ENCODE measurements at places on chromosomes 12 and 14.
A peak's percentile ranks its signal among the peaks of the same experiment; 100 is the strongest.

DNA sequence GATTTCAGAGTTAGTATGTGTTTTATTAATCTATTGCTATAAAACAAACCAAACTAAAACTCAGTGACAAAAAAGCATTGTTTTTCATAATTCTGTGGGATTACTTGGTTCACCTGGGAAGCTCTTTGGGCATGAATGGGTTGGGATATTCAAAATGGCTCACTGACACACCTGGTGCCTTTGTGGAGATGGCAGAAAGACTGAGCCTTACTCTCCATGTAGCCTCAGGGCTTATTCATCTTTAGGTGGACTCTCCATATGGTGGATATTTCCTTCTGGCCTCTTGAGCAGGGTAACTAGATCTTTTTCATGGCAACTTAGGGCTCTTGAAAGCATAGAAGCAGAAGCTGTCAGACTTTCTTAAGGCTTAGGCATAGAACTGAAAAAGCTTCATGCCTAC is 1102.8 kb upstream of the SEL1L start:
- no peak for DNase-seq

GRCh38 chr12:126337556-126338441 is 1272.6 kb downstream of the AACS start:
- peak; percentile 57 for DNase-seq

DNA sequence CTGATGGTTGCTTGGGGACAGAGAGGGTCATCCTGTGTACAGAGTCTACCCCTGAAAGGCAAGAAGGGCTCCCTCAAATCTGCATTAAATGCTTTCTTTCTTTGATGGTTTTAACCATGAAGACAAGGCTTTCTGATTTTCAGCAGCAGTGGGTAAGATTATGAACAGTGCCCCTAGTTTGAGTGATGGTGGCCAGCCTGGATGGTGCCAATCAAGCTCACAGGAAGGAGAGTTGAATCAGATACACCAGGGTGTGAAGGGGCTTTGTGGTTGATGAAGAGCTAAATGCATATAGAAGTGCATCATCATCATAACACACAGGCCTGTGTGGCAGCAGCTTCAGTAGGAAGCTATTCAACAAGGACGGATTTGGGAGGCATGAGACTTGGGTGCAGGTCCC is 5.7 kb downstream of the KRT85 start:
- no peak for DNase-seq

GRCh38 chr12:94980577-94980976 is 22.9 kb downstream of the NDUFA12 start:
- peak; percentile 40 for DNase-seq

DNA sequence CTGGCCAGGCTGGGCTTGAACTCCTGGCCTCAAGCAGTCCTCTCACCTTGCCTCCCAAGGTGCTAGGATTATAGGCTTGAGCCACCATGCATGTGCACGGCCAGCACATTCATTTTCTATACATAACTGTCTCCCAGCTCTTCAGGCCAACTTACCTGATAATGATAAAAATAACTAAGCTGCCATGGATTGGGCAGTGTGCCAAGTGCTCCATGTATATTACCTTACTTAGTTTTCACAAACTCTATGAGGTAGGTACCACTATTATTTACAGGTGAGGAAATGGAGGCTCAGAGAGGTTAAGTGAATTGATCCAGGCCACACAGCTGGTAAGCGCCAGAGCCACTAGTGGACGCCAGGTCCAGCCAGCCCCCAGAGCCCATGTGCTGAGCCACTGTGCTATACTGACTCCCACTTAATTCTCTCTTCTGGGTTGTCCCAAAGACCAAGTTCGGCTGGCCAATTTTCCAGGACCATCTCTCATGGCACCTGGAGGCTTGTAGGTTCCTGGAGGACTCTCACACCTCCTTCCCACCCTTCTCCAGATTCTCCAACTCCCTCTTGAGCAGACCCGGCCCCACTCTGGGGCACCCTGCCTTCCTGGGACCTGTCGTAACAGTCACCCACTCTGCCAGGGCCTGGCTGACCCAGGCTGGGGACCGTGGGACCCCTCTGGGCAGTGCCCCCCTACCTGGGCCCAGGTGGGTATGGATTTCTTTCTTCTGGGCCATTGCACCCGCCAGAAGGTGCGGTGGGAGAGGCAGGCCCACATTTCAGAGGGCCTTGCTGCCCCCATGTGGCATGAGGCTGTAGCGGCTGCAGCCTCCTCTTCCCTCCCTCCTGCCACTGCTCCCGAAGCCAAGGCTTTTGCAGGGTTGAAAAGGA is 30.2 kb upstream of the CIPC start:
- peak; percentile 44 for DNase-seq

DNA sequence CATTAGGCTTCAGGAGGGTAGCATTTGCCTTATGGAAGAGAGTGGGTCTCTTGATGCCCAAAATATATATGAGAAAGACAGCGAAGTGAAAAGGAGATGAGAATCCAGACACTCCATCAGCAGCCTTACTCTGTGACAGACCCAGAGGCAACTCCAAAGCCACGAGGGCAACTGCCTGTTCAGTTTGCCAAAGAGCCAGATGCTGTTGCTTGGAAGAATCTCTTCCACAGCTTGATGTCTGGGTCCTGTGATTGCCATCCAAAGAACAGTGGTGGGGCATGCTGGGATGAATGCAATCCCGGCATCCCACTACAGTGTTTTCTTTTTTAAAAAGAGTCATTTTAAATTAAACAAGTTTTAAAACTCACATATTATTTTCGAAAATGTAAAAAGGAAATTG is 10.9 kb upstream of the OTX2 start:
- DNase-seq: no peak

DNA sequence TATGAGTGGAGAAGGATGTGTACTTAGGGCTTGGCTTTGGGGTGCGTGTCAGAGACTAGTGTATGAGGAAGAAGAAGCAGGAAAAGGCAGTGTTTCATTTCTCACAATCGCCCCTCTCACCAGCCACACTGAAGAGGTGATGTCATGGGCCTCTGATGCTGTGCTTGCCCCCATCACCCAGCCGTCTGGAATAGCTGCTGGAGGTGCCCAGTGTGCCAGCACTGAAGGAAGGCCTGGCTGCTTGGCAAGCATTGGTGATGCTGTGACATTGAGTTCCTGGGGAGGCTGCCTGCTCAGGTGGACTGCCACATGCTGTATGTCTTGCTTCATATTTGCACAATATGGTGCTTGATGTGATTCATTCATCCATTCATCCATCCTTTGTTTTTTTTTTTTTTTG is 56.2 kb downstream of the CRADD start:
- no peak for DNase-seq

- DNase-seq: no peak
Observed at GRCh38 chr14:72902801-72903530, 9.1 kb upstream of the DPF3 start.

DNA sequence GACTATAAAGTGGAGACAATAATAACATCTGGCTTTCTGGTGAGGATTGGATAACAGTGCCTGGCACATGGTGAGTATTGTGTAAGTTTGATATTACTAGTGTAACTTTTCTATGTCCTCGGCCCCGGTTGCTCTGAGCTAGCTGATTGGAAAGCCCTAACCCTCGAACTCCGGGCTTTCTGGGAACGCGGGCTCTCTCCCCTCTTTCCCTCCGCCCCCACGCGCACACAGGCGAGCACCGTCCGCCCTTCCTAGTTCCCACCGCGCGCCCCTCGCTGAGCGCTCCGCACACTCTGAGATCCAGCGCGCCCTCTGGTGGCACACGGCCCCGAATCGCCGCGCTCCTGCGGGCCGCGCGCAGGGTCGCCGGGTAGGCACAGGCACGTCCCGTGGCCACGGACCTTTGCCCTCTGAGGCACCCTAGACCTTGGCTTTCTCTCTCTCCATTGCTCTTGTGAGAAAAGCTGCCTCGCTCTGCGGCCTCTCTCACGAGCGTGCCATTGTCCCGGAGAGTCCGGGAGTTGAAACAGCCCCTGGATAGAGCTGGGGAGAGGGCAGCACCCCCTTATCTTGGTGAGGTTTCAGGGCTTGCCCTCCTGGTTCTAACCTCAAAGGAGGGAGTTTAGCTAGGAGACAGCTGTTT is 23.2 kb upstream of the ESRRB start:
- DNase-seq: peak; percentile 37

DNA sequence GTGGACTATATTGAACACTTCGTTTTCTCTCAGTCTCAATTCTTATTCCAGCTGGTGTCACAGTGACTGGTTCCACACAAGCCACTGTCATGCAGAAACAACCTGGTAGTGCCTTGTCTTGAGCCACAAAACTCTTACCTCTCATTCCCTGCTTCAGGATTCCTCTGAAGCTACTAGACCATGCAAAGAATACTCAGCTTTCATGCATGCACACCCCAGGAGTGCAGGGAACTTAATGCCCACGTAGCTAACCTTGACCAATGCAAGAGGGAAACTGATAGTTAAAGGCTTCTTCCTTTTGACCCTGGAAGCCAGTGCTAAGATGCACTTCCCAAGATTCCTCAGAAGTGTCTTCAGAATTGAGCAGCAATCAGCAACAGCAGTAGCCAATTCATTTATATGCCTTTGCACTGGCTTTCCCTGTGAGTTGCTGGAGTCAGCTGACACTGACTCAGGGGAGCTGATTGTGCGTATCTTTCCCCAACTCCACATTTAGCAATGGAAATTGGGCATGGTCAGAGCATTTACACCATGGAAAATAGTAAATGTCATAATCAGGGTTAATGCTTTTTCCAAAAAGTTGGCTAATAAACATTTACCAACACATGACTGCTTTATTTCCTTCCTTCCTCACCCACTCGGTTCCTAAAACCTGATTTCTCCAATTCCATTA is 113.6 kb upstream of the SLC35F4 start:
- DNase-seq: no peak

DNA sequence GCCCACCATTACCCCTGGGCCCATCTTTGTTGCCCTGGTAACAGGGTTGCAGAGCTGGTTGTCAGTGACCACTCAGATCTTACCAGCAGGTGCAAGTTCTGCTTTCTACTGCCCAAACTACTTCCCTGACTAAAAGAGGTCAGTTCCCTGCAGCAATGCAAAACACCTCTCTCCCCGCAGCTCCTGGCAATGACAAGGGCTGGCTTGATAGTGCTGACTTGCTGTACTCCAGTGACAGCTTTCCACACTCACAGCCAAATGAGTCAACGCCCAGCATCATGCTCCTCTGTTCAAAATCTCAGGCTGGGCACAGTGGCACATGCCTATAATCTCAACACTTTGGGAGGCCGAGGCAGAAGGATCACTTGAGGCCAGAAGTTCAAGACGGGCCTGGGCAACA is 90.6 kb downstream of the CIT start:
- no peak for DNase-seq

DNA sequence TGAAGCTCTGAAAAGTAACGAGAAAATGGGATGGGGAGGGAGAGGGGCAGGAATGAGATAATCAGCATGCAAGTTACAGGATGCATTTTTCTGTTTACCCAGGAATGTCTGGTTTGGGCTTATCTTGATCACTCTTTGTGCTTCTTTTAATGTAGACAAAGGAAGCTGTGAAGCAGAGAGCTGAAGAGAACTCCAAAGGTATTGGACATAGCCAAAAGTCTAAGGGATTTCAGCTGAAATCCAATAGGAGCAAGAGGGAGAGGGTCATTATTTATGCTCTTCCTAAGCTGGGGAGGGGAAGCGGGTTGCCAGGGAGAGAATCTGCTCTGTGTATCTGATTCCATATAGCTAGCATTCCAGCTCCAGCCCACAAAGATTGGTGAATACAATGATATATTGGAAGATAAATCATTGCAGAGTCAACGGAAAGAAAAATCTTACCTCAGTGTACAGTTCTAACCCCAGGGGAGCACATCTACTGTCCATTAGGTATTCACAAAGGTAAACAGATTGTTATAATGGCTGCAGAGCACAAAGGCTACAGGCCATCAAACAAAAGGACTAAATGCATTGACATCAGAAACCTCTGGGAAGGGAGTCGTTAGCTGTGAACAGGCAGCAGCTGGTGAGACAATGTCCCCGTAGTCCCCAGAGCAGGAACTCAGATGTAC is 61.0 kb upstream of the PELI2 start:
- no peak for DNase-seq

DNA sequence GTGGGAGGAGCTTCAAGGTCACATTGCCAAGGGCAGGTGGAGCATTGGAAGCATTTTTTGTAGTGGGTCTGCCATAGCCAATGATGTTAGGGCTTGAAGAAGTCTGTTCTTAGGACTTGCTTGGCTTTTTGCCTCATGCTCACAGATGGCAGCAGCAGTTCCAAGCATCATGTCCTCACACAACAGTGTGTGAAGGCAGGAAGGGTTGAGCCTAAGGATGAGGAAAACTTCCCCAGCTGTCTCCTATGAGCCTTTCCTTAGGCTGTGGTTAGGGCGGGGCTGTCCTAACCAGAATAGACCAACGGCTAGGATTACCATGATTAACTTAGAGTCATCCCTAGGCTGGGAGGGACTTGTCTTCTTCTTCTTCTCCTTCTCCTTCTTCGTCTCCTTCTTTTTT is 76.2 kb upstream of the KCNA1 start:
- no peak for DNase-seq

GRCh38 chr12:44459569-44459968 is 416.5 kb downstream of the NELL2 start:
- no peak for DNase-seq

GRCh38 chr12:1926251-1926657 is 7.8 kb upstream of the CACNA2D4 start:
- no peak for DNase-seq

GRCh38 chr14:97253756-97254155 is 456.6 kb downstream of the VRK1 start:
- no peak for DNase-seq

- DNase-seq: peak; percentile 6
Observed at GRCh38 chr12:27429606-27430005, 16.9 kb upstream of the SMCO2 start.

DNA sequence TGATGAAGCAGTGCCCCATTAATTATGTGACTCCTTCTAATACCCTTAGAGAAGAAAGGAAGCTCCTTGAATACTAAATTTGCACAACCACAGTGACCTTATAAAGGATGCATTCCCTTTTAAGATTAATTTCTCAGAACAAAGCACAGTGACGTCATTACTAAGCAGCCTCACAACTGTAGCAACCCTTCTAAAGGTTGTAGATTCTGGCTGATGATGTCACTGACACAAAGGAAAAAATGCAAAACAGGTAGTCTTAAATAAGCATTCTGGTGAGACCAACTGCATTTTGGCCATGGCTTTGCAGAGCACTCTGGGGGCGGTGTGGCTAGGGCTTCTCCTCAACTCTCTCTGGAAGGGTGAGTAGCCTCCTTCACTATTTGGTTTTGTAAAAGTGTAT is 38.4 kb upstream of the OR4E1 start:
- no peak for DNase-seq

DNA sequence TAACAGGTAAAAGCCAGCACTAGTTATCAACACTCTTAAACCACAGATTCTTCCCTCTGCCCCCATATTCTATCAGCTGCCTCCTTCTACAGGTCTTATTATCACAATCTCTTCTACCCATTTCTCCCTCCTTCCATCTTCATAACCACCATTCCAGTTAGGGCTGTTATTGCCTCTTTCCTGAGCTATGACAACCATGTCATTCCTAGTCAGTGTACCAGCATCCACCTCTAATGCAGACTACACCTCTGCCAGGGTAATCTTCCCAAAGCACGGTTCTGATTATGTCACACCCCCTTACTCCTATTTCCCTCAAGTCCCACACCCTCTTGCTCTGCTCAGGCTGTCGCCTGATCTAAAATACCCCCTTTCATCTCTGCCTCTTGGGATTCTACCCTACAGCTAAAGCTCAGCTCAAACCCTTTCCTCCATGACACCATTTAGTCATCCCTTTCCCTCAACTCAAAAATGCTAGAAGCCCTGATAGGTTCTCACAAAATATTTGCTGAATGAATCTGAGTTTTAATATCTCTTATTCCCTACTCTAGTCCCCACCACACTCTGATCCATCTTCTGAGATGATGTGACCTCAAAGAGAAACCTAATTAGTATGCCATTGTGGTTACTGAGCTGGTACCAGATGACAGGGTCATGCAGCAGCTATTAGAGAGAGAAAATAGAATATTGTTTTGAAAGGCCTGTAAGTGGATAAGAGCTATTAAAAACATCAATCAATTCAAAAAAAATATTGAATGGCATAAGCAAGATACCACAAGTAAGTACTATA is 11.7 kb downstream of the RACGAP1 start:
- no peak for DNase-seq

Measured in fibroblast of skin of right quadriceps (primary cell).